Lower leg skin (tissue), 4 donors: ENCODE measurements at places on chromosomes 12 and 14.
A peak's percentile ranks its signal among the peaks of the same experiment; 100 is the strongest.

- DNase-seq = no peak
Observed at GRCh38 chr12:132489078-132489601, 811 bp upstream of the FBRSL1 start.

DNA sequence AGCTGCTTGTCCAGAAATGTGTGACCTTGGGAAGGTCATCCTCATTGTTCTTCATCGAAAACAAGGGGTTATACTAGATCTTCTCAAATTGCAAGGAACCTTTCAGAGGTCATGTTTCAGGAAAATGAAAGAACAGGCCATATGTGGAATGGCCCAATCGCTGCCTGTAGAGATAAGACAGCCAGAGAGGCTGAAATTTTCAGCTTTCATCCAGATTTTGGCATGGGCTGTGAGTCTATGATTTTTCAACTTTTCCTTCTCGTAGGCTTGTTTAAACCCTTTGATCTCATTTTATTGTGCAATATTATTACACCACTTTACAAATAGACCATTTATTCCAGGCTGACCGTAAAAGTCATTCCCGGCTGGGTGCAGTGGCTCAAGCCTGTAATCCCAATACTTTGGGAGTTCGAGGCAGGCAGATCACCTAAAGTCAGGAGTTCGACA, 17.1 kb upstream of the ATXN2 start:
- DNase-seq = no peak

DNA sequence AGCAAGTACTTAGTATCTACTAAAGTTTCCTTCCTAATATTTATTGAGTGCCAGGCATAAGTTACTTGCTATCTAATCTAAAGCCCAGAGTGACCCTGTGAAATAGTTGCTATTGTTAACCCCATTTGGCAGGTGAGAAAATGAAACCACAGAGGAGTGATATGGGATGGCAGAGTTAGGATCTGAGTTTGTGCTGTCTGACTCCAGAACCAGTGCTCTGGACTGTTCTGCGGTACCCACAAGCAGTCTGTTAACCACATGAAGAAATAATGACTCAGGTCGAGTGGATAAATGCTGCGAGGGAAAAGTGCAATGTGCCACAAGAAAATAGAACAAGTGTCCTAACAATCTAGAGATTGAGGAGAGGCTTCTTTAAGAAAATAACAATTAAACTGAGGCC, 60.7 kb upstream of the GZMB start:
- DNase-seq = no peak

DNA sequence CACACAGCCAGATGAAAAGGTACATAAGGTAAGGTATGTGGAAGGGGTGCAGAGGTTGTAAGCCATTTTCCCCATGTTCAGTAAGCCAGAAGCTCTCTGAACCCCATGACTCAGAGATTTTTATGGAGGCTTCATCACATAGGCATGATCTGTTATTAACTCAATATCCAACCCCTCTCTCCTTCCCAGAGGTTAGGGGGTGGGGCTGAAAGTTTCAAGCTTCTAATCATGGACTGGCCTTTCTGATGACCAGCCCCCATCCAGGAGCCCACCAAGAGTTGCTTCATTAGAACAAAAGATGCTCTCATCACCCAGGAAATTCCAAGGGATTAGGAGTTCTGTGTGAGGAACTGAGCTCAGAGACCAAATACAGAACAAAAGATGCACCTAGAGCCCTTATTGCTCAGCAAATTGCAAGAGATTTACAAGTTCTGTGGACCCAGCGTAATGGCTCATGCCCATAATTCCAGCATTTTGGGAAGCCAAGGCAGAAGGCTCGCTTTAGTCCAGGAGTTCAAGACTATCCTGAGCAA, 103.2 kb upstream of the DAAM1 start:
- no peak for DNase-seq

- DNase-seq = no peak
Observed at GRCh38 chr12:13957576-13957975, 23.8 kb downstream of the GRIN2B start.

DNA sequence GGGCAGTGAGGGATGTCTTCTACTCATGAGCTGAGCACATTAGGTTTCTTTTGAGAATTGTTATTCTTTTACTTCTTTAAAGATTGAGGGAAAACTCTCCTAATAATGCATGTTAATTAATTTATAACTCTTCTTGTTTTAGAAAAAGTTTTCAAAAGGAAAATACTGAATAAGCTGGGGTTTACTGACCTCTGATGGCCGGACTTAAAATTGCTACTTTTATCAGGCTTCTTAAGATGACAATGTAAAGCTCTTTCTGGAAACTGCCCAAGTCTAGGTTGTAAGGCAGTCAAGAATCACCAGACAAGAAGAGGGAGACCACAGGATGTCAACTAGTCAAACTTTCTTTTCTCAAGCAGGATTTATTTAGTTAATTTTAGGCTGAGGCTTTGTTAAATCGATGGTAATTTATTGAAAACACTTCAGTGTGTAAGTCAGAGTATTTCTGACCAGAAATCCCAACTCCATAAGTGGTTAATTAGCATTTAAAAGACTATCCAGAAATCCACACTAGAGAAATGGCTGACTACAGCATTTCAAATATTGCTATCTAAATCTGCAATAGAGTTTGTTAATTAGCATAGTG, 82.1 kb downstream of the AVPR1A start:
- no peak for DNase-seq

GRCh38 chr14:71403656-71404055, 496.4 kb downstream of the PCNX1 start:
- DNase-seq = no peak

- DNase-seq = no peak
Observed at GRCh38 chr12:28711421-28711820, 437.7 kb upstream of the FAR2 start.

- DNase-seq = no peak
Observed at GRCh38 chr12:113186033-113186365, 478 bp downstream of the RITA1 start.

DNA sequence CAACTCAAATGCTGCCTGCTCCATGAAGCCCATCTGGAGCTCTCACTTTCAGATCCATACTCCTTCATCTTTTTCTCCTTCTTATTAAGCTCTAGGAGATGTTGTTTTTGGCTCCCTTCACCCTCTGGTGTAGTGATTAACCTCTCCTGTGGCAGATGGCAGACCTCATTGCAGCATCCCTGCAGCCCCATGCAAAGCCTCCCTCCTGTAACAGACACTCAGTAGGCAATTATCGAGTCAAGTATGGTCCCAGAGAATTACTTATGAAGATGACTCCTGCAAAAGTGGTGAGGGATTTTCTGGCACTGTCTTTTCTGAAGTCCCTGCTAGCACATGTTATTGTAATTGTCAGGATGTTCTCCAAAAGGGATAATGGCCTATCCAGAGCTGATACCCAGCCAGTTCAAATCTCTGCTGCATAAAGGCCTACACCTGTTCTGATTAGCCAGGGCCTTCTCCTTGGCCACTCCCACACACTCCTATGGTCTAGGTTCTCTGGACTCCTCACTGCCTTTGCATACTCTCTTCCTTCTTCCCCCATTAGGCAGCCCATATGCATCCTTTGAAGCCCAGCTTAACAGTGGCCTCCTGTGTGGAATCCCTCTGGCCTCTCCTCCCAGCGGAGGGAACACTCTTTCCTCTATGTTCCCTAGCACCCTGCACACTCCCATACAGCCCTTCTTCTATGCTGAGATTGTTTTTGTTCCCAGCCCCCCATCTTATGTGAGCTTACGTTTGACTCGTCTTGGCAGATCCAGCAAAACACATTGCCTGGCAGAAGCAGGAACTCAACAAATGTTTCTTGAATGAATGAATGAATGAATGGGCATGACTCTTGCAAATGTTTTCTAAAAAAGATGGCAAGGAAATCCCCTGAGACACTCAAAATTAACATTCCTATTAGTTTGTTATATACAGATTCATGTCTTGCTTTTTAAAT, 43.9 kb upstream of the MDM1 start:
- no peak for DNase-seq

DNA sequence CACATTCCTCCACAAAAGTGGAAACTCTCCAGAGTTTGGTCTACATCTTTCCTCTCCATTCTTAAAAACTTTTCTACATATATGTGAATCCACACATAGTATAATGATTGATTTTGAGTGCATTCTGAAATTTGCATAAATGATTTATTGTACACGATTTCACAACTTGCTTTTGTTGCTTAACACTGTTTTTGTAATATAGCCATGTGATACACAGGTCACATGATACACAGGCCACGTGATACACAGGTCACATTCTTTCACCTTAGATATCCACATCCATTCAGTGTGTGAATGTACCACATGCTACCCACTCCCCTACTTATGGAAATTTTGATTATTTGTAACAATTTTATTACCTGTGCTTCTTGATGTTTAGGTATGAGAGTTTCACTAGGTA, 319.1 kb downstream of the ZFP36L1 start:
- DNase-seq = no peak

DNA sequence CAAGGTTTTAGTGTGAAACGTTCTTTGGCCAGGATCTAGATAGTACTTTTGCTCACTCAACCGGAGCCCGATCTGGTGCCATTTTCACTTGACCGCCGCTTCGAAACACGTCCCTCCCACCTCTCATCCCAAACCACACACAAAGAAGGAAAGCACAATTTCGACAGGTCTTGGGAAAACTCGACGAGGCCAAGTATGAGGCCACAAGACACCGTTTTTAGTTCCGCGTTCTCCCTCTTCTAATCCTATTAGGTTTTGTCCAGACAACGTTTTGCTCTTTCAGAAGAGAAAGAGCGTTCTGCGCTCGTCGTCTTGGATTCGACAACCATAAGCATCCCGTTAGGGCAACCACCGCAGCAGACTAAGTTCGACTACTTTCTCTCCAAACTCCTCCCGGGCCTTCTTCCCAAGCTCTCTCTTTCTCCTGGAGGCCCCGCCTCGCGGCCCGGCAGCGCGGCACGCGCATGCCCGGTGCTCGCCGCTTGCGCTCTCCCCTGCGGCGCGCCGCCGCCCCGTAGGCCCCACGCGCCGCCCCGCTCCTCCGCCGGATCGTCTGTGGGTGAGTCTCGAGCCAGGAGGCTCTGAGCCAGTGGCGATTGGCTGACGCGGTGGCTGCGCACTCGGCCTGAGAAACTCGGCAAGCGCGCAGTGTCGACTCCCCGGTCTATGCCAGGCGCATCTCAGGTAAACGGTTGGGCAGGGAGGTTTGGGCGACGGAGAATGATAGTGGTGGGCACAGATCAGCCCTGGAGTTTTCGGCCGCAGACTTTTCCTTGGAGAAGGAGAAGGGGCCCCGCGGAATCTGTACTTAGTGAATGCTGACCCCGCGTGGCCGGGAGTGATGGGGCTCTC, at the start of gene MIPOL1:
MIPOL1 (plus strand) TSS at position 517 of the 852 bp plus-strand sequence. CDS start 49,952 bp downstream, outside the sequence.
- peak; percentile 93 for DNase-seq

DNA sequence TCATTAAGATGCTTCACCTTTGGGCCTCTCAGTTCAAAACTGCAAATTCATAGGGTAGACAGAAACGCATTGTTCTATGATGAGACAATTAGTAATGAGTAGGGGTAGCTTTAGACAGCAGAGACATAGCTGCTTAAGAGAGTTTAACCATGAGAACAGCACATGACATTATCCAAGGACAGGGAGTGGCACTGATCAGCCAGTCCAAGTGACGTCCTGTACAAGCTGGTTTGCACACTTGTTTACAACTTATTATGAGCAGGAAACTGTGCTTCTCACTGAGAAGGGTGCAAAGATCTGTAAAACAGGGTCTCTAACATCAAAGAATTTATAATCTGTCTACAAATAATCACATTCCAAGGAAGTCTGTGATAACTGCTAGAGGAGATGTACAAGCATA, 11.2 kb upstream of the SRSF5 start:
- no peak for DNase-seq

DNA sequence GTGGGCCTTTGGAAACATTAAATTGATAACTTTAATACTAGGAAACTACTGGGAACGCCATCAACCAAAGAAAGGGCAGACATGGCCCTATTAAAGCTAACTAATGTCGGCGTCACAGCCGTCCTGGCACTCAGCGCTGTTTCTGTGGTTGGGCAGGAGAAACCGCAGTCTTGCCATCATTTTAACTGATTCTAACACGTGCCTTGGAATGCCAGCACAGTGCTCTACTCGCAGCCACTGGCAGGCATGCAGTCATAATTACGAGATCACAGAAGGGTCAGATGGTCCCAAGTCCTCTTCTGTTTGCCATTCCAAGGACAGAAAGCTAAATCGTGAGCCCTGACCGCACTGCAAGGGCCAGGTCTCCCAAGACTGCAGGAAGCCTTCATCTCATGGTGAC, 75.2 kb downstream of the RIMBP2 start:
- DNase-seq = no peak

DNA sequence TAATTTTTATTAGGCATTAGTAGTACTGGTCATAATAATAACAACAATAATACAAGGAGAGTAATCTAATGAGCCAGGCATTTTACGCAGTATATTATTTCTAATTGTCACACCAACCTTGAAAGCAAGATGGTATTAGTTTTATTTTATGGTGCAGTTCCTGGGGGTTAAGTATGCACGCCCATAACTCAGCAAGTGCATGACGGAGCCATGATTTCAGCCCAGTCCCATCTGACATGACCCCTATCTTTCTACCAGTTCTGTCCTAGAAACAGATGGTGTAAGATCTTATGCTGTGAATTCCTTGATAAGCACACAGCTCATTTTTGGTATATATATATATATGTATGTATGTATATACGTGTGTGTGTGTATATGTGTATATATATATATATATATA, 106.0 kb downstream of the AEBP2 start:
- DNase-seq = no peak

DNA sequence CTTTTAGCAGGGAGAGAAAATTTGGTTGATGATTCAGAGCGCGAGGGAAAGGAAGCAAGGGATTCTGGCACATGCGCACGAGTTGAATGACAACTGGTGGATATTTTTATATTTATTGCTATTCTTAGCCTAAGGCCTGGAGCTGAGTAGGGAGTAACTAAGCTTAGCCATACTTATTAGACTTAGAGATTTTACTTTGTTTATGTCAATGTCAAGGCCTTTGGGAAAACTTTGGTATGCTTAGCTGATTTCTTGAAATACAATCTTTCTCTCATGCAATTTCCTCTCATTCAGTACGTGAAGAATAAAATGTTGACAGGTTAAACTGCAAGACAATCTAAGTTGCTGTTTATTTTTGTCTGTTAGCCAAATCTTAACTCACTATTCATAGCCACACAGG, 101.1 kb downstream of the CRADD start:
- DNase-seq = no peak

- no peak for DNase-seq
Observed at GRCh38 chr12:89453121-89453978, 71.2 kb downstream of the GALNT4 start.

DNA sequence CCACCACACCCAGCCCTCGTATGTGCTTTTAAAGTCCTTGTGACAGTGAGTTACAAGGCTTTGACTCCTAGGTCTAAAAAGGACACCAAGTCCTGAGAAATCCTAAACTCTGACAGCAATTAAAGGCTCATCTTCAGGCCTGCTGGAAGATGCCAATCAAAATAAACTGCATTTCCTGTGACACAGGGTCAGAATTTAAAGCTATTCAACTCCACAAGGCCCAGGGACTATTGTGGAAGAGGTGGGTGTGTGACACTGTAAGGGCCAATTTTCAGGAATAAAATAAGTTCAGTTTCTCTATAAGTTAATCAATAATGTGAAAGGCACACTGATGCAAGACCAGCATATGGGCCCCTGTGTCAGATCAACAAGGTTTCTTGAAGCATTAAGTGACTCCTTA, 69.5 kb upstream of the HECTD1 start:
- DNase-seq = no peak
